Stimulated activated CD8-positive, alpha-beta memory T cell treated with anti-CD3 and anti-CD28 coated beads, Interleukin-4, amount 100 ng/mL, for 1 hour (primary cell): ENCODE measurements at places on chromosomes 4 and X.

DNA sequence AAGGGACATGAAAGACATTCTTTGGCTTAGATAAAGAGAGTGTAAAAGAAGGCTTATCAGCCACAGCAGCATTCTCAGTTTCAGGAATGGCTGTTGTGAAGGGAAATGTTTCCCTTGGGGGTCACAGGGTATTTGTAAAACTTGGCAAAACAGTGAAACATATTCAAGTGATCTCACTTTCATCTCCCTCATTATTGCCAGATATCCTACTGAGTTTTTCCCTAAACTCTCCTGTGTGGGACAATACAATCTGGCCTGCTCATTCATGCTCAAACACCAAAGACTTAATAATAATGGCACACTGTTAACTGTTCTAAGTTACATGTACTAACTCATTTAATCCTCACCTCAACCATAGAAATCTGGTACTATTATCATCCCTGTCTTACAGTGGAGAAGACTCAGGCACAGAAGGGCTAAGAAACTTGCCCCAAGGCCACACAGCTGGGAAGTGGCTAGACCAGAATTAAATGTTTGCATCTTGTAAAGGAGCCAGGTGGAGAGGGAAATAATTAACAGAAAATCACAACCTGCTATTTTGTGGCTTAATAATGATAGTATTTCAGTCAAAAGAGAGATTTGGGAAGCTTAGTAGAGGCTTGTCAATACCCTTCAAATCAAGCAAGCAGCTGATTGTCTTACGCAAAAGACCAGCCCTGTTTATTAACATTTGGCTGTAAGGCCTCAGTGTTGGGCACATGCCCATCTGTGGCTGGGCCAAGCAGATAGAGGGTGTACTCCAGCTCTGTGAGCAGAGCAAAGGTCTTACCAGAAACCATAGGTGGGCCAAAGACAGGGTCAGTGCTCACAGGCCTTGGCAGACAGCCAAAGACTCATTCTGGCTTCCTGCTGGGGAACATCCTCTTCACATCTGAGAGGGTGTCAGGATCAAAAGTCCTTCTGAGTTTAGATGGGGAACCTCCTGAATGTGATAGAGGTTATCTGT, 17.3 kb downstream of the SMPX start:
- no peak for DNase-seq

GRCh38 chrX:132622130-132622529, 133.3 kb upstream of the MBNL3 start:
- no peak for DNase-seq

DNA sequence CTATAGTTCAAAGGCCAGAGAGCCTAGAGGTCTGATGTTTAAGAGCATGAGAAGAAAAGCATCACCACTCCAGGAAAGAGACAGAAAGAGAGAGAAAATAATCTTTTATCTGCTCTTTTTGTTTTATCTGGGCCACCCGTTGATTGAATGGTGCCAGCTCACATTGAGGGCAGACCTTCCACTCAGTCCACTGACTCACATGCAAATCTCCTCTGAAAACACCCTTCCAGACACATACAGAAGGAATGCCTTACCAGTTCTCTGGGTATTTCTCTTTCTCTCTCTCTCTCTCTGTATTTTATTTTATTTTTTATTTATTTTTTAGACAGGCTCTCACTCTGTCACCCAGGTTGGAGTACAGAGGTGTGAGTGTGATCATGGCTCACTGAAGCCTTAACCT, 252.5 kb downstream of the DTHD1 start:
- DNase-seq, result no peak

GRCh38 chr4:111842336-111842735, 302.9 kb upstream of the FAM241A start:
- no peak for DNase-seq

DNA sequence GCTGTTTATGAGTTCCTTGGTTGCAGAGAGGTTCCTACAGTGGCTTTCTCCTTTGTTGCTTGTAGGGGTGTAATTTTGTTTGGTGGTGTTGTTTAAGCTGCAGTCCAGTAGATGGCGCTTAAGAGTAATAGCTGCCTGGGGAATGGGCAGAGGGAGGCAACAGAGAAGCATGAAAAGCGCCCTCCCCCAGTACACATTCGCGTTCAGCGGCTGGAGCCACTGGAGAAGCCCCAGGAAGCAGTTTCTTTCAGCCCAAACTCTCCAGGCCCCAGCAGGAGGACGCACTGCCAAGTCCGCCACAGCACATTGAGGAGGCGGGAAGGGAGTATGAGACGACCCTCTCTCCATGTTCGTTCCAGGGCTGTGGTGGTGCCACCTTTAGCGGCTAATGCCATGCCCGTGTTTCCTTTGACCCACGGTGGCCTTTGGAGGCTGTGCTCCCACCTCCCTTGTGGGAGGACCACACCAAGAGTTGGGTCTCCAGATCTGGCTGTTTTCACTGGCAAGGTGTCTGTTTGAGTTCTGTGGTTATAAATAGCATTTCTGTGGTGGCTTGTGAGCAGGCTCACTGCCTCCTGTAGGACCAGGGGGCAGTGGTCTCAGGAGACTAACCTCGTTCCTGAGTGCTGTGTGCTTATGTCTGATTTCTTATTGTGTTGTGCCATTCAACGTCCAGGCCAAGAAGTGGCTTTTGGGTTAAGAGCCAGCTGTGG, 252.3 kb downstream of the ARHGAP10 start:
- DNase-seq, result no peak

DNA sequence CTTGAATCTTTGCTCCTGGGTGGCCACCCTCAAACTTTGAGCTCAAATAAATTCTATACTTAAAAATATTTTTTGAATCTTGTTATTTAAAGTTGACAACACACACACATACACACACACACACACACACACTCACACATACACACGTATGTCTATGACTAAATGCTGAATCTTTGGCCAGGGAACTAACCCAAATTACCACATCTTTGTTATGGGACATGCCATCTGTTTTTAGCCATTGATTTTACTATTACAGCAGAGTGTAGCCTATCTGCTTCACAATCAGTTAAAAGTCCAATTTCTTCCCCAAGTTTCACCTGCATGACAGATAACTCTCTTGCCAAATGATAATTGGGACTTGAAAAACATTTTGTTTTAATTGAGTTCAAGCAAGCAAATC, 45.0 kb upstream of the USP46 start:
- DNase-seq, result no peak

GRCh38 chrX:14607446-14607985, 78.2 kb downstream of the GLRA2 start:
- no peak for DNase-seq

DNA sequence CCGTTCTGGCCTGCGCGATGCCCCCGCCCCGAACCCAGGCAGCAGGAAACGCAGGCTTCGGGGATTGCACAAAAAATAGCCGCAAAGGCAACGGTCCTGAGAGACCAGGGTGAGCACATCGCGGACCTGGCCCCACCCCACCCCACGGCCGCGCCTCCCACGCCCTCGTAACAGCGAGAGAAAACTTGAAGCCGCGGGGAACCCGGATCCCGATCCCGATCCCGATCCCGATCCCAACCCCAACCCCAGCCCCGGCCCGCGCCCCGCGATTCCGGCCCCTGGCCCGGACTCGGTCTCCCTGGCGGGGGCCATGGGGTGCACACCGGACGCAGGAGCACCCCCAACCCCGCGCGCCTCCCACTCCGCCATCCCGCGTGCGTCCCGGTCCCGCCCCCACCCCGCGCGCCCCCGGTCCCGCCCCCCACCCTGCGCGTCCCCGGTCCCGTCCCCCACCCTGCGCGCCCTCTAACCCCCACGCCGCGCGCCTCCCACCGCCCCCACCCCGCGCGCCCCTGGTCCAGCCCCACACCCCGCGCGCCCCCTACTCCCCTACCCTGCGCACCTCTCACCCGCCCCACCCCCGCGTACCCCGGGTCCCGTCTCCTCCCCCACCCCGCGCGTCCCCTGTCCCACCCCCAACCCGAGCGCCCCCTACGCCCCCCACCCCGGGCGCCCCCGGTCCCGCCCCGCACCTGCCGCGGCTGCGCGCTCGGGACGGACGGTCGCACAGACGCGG, 29.0 kb downstream of the NOP14 start:
- DNase-seq, result no peak

- no peak for DNase-seq
Observed at GRCh38 chr4:11973270-11973669, 544.6 kb upstream of the HS3ST1 start.

GRCh38 chrX:11137543-11138139, 26.5 kb downstream of the HCCS start:
- DNase-seq, result no peak

DNA sequence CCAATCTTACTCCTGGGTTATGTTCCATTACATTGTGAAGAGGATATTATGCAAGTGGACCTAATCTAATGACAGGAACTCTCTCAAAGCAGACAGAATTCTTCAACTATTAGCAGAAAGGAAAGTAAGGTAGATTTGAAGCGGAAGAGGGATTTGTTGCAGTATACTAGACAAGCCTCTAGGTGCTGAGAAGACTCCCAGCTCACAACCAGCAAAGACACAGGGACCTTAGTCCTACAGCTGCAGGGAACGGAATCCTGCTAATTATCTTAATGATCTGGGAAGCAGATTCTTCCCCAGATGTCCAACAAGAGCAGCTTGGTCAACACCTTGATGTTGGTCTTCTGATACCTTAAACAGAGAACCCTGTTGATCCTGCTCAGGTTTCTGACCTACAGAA, 73.6 kb downstream of the STK32B start:
- no peak for DNase-seq

DNA sequence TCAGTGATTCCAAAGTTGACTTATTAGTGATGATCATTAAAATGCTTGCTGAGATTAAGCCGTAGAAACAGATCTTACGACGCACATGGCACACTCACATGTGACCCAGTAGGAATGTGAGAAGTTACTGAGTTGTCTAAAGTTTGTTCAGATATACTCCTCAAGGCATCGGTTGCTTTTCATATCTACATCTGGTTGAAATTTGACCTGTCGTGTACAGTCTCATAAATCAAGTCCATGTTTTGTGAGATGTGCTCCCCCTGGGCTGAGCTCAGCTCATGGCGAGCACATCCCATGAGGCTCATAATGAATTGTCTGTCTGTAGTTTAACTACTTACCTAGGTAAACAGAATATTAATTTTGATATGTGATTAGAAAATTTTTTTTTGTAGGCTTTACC, 67.0 kb downstream of the TNIP2 start:
- DNase-seq, result no peak

DNA sequence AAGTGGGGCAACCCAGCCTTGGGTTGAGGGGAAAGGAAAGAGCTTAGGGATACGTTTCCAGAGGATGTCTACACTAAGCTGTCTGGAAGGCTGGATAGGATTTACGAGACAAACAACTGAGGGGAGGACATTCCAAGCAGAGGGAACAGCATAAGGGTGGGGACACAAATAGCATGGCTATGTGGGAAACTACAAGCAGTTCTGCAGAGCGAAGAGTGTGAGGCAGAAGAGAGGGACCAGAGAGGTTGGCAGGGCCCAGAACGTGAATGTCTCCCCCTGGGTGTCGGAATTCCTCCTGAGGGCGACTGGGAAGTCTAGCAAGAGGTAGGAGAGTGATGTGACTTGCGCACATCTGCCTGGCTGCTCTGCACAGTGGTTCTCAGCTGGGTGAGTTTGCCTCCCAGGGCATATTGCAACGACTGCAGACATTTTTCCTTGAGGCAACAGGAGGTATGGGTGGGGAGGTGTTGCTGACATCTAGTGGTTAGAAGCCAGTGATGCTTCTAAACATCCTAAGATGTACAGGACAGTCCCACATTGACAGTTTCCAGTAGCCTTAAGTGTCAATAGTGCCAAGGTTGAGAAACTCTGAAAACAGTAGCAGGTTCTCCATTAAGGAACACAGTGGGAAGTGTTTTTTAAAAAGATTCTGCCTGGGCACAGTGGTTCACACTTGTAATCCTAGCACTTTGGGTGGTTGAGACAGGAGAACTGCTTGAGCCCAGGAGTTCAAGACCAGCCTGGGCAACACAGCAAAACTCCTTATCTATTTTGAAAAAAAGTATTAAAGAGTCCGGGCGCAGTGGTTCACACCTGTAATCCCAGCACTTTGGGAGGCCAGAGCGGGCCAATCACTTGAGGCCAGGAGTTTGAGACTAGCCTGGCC, 9.2 kb downstream of the NDUFA1 start:
- no peak for DNase-seq

DNA sequence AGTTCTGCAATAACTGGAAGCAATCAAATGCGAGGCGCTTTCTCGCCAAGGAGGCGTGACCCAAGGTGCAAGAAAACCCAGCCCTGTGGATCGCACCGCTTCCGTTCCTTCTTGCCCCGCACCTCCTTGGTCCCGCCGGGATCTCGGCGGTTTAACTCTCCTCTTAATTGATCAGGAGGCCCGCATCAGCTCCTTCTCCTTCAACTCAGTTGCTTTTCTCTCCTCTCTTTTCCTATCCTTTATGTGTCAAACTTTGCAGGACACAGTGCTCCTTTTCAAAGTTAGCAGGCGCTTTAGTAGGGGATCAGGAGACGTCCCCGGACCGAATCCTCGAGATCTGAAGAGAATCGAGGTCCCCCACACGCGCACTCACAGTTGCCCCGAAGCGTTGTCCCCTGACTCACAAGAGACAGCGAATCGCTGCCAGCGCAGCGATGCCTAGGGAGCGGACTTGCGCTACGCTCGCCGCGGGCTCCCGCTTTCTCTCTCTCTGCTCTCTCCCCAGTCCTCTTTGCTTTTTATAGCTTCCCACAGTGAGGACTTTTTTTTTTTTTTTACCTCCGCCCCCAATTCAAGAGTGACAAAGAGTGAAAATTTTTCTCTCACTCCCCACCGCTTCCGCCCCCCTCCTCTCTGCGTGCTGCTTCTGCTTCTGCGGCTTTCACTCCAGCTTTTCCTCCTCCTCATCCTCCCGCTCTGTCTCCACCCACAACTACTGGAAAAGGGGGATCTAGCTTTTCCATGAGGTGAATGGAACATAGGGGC, at the start of gene DKK2:
Gene DKK2, minus strand, starts transcription at position 495 of the 765 bp plus-strand sequence. CDS start 722 bp downstream, outside the sequence.
- DNase-seq, result no peak

- DNase-seq, result no peak
Observed at GRCh38 chrX:124260845-124261244, 71.6 kb upstream of the TEX13D start.

GRCh38 chrX:42996861-42997260, 218.9 kb upstream of the PPP1R2C start:
- DNase-seq, result no peak

DNA sequence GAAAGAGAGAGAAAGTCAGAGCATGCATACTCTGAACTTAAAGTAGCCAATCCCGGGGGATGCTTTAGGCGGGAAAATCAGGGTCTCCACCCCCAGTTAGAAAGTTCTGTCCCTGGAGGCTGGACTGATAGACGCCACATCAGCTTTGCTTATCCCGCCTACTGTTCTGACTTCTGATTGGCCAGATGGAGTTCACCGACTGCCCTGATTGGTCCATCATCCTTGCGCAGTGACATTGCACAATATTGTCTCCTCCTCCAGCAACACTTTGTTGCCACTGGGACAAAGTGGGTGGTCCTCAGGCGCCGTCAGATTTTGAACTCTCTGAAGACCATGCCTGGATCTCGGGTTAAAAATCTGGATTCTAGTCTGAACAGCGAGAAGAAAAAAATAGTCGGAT, 50.3 kb downstream of the SSX3 start:
- no peak for DNase-seq
